AG04449 (cell line): ENCODE measurements at places on chromosomes 3 and 15.

- no peak for DNase-seq
These were observed 13.5 kb upstream of the PGPEP1L start for GRCh38 chr15:99021027-99021627.

- DNase-seq, result no peak
These were observed 74.8 kb upstream of the SEC13 start for GRCh38 chr3:10395671-10396070.

DNA sequence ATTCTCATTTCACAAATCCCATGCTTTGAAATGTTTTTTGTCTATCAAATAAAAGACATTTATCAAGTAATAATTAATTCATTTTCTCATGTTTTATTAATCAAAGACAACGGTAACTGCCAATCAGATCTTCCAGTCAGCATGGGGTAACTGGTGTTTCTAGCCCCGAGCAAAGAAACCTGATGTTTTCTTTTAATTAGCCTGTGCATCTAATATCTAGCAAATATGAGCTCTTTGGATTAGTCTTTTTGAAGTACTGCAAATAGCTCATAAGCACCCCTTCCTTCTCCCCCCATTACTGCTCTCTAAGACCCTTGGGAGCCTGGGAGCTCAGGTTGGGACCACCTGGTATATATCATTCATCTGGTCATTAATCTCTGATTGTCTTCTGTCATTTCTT is 43.1 kb upstream of the SRGAP3 start:
- DNase-seq, result no peak

GRCh38 chr15:85757073-85757938 is 37.4 kb downstream of the KLHL25 start:
- DNase-seq, result no peak

DNA sequence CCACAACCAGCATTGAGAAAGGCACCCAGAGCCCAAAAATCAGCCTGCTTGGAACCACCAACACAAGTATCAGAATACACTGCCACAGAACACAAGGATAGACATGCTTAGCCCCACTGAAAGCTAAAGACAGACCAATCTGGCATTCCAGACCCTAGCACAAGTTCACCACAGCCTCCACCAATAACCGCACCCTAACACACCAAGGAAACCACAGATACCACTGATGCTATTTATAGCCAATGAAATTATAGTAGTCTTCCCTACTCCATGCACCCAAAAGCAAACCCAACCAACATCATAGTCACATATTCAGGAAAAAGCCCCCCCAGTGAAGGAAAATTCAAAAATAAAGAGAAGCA is 83.9 kb upstream of the STT3B start:
- DNase-seq, result no peak

DNA sequence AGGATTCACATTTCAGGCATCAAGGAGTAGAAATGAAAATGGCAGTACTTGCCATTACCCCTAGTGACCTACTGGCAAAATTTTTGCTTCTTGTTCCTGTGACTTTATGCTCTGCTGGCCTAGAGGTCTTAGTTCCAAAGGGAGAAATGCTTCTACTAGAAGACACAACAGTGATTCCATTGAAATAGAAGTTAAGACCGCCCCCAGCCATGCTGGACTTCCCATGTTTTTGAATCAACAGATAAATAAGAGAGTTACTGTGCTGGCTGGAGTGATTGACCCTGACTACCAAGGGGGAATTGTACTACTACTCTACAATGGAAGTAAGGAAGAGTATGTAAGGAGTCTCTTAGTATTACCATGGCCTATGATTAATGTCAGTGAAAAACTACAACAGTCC is 196.2 kb upstream of the AZI2 start:
- DNase-seq, result no peak

DNA sequence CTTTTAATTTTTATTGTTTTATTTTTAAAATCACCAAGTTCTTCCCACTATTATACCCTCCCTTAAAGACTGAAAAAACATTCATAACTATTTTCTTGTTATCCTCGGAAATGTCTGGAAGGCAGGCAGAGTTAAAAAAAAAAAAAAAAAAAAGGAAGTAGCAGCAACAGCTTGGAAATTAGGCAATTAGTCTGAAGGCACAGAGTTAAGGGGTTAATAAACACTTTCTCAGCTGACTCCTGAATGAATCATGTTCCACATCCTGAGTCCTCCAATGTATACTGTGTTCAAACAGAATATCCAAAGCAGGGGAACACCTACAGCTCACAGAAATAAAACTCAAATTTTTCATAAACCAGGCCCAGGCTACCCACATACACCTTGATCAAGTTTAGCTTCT is 5.8 kb downstream of the HEXA start:
- no peak for DNase-seq

DNA sequence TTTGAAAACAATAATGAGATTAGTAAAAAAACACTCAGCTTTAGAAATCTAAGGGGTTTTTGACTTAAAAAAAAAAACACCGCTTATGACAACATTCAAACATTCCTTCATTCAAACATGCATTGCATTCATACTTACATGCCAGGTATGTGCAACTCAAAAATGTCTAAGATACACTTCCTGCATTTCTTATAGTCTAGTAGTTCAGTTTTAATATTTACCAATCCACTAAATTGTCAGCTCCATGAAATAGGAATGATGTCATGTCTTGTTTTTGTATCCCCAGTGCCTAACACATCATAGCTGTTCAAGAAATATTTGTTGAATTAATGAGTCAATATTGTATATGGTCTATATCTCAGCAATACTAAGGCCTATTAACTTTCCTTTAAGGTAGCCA is 51.7 kb downstream of the EIF4E3 start:
- peak; percentile 29 for DNase-seq

DNA sequence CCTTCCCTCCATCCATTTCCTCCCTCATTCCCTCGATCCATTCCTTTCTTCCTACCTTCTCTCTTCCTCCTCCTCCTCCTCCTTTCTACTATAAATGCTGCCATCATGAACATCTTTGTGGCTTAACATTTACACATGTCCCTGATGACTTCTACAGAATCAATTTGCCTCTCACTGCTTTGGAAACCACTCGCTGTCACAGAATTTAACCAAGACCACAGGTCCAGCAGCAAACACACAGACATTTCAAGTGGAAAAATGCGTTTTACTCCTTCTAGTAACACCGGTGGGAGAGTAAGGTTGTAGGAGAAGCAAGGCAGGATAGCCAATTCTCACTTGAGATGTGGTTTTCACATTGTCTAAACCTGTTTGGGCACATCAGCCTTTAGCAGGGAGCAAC is 101.4 kb upstream of the LRIG1 start:
- no peak for DNase-seq

DNA sequence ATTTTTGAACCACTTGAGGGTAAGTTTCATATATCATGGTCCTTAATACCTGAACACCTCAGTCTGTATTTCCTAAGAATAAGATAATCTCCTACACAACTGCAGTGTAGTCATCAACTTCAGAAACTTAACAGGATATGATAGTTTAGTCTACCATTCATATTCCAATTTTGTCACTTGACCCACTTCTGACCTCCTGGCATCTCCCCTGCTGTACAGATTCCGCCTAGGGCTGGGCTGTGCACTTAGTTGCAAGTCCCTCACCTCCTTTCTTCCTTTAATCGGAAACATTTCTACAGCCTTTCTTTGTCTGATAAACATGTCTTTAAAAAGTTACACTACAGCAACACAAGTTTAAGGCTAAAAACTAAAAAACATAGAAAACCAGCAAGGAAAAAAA is 218.4 kb upstream of the SLCO3A1 start:
- no peak for DNase-seq

GRCh38 chr3:45582430-45582829 is 12.1 kb upstream of the LIMD1 start:
- no peak for DNase-seq

GRCh38 chr3:79063624-79064023 is 704.2 kb downstream of the ROBO1 start:
- no peak for DNase-seq

- DNase-seq, result no peak
These were observed 49.2 kb downstream of the LDHAL6B start for GRCh38 chr15:59255680-59256336.

DNA sequence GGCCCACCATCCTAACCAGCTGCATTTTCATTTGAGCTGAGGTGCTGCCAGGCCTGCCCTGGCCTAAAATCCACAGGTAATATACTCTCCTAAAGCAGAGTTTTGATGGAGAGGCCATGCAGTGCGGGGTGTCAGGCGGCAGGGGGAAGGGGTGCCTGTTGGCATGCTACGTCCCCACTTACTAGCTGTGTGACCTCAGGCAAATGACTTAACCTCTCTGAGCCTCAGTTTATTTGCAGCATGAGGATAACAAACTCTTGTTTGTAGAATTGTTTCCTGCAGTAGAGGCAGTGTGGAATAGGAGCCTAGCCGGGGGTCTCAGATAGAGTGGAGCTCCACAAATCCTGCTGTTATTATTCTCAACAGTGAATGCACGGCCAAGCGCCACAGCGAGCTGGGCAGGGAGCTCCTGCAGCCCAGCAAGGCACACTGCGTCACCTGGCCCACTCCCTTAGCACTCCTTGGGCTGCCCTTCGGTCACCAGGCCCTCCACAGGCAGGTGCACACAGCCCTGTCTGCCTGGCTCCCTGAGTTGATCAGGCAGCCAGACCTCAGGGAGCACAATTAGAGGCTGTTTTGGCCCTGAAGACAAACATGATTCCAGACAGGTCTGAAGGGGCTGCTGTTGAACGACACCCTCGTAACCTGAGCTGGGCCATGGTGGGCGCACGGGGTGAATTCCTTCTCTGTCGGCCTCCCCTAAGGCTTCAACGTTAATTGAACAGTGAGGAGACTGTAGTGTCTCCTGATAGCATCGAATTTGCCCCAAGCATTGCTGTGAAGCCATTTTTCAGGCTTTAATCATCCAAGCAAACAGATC is 248.8 kb upstream of the LYSMD4 start:
- DNase-seq, result no peak

DNA sequence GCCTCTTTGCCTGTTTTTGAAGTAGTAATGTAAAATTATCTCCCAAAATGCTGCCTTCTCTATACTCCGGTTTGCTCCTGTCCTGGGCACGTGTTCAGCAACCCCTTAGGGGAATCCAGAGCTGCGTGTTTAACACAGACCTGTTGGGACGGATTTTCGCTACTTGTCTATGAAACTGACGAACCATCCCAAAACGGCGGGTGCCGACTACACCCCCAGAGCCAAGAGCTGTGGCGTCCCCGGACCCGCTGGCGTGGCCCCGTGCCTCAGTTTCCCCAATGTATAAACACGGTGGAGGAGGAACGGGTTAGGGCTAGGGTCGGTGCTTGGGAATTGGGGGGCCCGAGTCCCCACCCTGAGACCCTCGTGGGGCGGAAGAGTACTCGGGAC is 473 bp downstream of the FHIT start:
- no peak for DNase-seq

DNA sequence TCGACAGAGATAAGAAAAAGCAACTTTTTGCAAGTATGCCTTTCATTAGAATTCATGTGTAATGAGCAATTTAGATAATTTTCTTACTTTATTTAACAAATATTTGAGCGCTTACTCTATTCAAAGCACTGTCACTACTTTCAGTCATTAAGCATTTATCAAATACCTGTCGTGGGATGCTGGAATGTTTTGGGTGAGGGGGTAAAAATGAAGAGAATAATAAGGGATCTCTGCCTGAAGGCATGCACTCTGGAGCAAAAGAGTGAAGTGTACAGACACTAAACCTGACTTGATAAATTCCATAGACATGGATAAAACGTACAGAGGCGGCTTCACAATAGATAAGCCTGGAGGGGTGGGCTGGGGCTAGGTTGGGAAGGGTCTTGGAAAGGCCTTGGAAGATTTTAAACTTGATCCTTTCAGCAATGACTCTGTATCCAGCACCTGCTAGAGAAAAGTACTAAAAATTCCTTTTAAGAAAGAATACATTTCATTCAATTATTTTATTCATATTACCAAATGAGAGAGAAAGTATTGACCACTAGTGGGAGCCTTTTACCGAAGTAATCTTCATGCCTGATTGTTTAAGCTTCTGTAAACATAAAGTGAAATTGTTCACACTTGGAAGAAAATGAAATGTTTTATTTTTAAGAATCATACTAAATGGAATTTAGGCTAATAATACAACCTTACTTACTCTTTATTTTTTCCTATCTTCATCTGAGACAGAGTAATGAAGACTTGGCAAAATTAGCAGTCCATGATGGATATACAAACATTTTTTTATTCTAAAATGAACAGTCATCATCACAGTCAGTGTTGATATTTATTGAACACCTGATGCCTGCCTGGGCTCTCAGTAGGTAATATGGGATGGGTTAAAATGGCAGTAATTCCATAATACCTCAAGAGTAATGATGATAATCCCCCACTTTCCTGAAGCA is 113.2 kb downstream of the PPP2R3A start:
- DNase-seq, result no peak

- DNase-seq, result no peak
These were observed 100.0 kb downstream of the MME start for GRCh38 chr3:155179966-155180757.

- DNase-seq, result no peak
These were observed 4.9 kb downstream of the PLOD2 start for GRCh38 chr3:146156095-146156494.

- DNase-seq, result no peak
These were observed 23.2 kb upstream of the VPS8 start for GRCh38 chr3:184788751-184789150.

DNA sequence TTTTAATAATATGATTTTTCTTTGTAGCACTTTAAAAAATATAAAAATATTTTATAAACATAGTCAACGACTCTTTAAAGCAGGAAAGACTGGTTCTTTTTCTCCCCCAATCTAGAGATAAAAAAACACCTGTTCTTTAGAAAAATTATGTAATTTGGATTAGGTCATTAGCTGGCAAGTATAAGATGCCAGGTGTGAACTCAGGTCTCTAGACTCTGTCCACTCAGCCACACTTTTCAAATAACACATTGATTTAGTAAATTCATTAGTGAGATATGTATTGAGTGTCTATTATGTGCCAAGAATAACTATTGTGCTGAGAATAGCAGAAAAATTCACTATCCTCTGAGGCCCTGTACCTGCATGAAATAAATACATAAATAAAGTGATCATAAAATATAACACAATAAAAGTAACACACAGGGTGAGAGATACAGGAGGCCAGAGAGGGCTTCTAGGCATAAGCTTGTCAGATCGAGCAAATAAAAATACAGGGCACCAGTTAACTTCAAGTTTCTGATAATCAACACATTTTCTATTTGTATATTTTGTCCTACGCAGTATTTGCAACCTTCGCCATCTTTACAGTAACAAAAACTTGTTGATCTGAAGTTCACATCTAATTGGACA is 867.1 kb upstream of the GBE1 start:
- no peak for DNase-seq

- no peak for DNase-seq
These were observed 35.2 kb downstream of the MYZAP start for GRCh38 chr15:57626713-57627440.

DNA sequence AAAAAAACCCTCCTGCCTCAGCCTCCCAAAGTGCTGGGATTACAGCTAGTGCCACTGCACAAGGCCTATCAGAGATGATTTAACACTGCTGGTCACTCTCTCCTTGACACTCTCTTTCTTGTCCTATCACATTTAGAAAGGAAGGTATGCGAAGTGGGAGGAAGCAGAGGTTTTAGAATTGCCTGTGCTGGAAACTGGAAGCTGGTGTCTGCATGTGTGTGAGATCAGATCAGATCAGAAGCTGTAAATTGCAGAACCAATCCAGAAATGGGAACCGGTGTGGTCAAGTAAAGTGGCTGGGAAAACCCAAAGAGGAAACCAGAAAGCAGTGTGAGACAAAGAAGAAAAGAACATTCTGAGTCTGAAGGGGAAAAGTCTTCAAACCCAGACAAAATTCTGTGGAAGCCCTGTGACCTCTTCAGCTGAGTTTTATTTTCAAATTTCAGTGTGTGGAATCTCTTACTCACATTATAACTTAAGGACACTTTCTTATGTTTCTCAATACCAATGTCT is 2.8 kb downstream of the EFHB start:
- DNase-seq, result no peak
